ENCODE measurements at places on chromosomes 7 and 10.

DNA sequence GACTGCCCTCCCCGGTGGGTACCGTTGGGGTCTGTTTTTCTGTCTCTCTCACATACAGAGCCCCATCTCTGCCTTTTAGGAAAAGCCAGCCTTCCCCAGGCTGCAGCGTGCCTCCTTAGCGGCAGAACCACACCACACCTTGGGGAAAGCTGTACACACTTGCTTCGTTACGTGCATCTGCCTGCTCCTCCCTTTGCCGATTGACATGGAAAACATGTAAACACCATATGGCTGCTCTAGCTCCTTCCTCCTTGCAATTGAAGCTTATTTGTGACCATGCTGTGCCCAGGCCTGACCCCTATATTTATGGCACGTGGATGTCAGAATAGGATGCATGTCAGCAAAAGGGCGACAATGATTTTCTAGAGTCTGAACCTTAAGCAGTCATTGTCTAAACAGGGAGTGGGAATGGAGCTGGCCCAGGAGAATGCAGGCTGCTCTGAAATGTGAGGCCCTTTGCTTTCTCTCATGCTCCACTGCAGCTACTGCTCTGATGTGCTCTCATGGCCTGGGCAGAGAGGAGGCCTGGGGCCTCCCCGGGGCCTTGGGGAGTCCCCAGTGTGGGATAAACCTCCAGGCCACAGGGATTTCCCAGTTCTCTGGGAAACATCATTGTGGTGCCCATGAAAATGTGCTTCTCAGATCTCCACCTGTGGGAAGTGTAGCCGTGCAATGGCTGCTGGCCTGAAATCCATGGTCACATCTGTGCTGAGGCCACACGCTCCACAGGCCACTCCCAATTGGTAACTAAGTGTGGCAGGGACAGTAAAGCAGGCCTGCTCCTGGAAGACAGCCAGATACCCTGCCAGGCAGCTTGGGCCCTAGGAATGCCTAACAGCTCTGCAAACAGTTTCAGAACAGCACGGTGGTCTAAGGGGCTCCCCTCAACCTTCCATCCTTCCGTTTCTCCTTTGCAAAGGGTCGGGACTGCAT, 18.6 kb downstream of the PDE6C start:
- no peak for DNase-seq

- DNase-seq = no peak
These were observed at the start of gene FGFR2 for GRCh38 chr10:121598263-121599249. Gene FGFR2 (minus strand): TSS chr10:121598444. CDS start chr10:121593817, 4,627 bp downstream.

- no peak for DNase-seq
These were observed 27.0 kb downstream of the AOC1 start for GRCh38 chr7:150879345-150879744.

GRCh38 chr10:18738835-18739234, 79.6 kb downstream of the ARL5B start:
- no peak for DNase-seq

- no peak for DNase-seq
These were observed 293.9 kb downstream of the BAMBI start for GRCh38 chr10:28971255-28971654.

- no peak for DNase-seq
These were observed 114.1 kb downstream of the BMS1 start for GRCh38 chr10:42896735-42897134.

- DNase-seq = no peak
These were observed 27.3 kb downstream of the SNX10 start for GRCh38 chr7:26318921-26319320.

- no peak for DNase-seq
These were observed 574.9 kb downstream of the GLRX3 start for GRCh38 chr10:130711072-130711471.

DNA sequence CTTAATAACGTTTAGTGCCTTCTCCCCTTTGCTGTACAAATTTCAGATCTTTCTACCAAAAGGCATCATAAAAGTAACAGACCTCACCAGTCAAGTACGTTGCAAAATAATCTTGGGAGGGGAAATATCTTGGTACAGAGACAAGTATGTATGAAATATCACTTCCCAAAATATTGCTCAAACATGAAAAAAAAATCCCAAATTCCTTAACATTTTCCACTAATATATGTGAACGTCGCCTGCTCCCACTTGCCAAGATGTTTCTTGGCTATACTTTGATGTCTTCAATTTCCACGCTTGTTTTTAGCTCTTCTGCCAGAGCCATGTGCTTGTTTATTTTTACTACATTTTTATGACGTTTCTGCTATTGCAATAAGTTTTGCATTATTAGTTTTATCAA, 223.5 kb downstream of the PLXNA4 start:
- no peak for DNase-seq

DNA sequence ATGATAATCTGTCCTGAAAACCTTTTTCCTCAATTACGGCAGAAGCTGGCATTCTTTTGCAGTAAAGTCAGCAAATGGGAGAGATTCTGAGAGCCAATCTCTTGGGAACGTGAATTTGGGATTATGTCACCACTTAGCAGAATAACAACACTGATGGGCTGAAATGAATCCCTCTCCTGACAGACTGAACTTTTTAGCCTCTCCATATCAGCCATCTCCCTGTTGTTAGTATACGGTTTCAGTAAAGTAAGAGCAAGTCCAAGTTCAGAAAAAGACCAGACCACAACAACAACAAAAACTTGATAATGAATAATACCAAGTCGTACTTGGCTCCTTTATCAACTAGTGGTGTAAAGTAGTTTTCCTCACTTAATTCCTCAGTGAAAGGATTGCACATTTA, 1048.8 kb downstream of the GATA3 start:
- DNase-seq = no peak

Measured in activated CD4-positive, alpha-beta T cell treated with anti-CD3 and anti-CD28 coated beads, Interleukin-2, amount 50 U/mL, for 4 hours (primary cell).